ENCODE measurements at places on chromosomes 13 and 19. TPM values are rescaled to one million over a fixed set of nuclear protein-coding genes. Genes with fewer than 3 reads are reported as not detected.

DNA sequence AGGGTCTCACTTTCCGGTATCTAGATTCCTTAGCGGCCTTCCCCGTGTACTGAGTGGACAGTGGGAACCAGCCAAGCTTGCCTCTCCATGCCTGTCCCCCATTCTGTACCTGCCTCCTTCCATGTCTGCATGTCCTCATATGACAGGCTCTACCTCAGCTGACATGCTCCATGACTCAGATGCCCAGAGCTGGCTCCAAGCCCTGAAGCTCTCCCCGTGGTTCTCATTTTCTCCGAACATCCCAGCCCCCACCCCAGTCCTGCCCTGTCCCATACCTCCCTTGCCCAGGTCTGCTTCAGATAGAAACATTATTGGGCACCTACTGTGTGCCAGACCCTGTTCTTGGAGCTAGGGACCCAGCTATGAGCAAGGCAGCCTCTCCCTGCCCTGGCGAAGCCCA lies 17.1 kb upstream of the SHFL start:
- no peak for DNase-seq

DNA sequence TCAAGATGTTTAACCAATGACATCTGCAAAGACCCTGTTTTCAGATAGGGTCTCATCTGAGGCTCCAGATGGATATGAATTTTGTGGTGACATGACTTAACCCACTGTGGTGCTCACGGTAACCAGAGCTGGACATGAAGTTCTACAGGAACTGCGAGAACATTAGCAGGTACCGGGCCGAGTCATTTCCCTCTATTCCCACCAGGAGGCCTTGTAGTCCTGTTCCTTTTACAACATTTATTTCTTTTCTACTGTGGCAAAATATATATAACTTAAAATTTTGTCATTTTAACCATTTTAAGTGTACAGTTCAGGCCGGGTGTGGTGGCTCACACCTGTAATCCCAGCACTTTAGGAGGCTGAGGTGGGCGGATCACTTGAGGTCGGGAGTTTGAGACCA lies 7.6 kb upstream of the TSPAN16 start:
- no peak for DNase-seq

- no peak for DNase-seq
These were observed 1.1 kb downstream of the KEAP1 start for GRCh38 chr19:10501971-10502523.

- DNase-seq, result no peak
These were observed 33.5 kb downstream of the DOCK9 start for GRCh38 chr13:98944336-98944735.

DNA sequence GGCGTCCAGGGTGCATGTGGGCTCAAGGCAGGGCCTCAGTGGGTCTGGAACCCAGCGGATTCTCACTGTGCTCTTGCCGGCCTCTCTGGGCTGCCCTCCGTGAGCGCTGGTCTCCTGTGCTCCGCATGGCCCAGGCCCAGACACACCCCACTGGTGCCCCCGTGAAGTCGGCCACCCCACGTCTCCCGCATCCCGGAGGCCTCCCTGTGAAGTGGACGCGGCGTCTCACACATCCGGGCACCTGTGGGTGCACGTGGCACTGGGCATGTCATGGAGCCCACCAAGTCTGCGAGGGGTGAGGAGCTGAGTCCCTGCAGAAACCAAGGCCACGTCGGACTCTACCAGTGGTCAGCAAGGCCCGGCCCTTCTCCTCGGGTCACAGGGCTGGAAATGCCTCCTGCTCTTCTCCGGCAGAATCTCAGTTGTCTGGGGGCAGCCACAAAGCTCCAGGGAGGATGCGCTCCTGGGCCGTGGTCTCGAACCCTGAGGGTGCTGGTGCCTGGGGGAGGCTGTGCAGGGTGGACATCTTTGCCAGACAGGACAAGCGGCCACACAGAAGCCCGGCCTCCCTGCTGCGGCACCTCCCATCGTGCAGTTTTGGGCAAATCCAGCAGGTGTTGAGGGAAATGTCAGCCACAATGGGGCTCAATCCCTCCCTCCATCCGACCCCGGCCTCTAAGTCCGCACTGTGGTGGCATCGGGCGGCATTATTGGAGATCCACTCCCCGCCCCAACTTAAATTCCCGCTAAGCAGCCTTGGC lies 2.2 kb downstream of the C13orf46 start:
- DNase-seq, result no peak

- DNase-seq, result no peak
These were observed 51.2 kb downstream of the COLGALT1 start for GRCh38 chr19:17606590-17607185.

The AKT1S1 gene
- 31.0 TPM for total RNA-seq

The C1QTNF9 gene
- total RNA-seq, result not detected

The C19orf81 gene
- not detected for total RNA-seq

- DNase-seq, result no peak
These were observed 463.7 kb upstream of the SLITRK5 start for GRCh38 chr13:87207280-87208003.

The ANGPTL8 gene
- total RNA-seq, result not detected

Measured in esophagus squamous epithelium (tissue), 5 donors.